ENCODE measurements at places on chromosomes 3 and 15.

- DNase-seq, result no peak
Observed at GRCh38 chr15:69793781-69794451, 303.8 kb downstream of the TLE3 start.

DNA sequence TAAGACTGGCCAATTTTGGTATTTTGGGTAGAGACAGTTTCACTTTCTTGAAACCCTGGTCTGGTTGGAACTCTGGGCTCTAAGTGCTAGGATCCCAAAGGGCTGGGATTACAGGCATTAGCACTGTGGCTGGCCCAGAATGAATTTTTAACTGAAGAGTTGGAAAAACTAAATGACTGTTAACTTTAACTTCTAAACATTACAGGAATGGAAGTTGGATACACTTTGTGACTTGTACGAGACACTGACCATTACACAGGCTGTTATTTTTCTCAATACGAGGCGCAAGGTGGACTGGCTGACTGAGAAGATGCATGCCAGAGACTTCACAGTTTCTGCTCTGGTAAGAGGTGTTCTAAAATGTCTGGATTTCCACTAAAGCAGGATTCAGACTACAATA is 3.5 kb downstream of the EIF4A2 start:
- no peak for DNase-seq

DNA sequence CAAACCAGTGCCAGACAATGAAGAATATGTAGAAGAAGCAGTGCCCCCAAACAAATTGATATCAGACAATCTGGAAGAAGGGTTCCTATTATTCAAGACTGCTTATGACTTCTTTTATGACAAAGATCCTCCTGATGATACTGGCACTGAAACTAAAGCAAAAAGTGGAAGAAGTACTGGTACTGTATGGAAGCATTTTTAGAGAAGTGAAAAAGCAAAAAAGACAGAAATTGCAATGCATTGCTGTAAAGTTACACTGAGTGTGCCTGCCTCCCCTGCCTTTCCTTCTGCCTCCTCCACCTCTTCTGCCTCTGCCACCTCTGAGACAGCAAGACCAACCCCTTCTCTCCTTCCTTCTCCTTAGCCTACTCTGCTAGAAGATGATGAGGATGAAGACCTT is 167.6 kb downstream of the PLCL2 start:
- DNase-seq, result no peak

DNA sequence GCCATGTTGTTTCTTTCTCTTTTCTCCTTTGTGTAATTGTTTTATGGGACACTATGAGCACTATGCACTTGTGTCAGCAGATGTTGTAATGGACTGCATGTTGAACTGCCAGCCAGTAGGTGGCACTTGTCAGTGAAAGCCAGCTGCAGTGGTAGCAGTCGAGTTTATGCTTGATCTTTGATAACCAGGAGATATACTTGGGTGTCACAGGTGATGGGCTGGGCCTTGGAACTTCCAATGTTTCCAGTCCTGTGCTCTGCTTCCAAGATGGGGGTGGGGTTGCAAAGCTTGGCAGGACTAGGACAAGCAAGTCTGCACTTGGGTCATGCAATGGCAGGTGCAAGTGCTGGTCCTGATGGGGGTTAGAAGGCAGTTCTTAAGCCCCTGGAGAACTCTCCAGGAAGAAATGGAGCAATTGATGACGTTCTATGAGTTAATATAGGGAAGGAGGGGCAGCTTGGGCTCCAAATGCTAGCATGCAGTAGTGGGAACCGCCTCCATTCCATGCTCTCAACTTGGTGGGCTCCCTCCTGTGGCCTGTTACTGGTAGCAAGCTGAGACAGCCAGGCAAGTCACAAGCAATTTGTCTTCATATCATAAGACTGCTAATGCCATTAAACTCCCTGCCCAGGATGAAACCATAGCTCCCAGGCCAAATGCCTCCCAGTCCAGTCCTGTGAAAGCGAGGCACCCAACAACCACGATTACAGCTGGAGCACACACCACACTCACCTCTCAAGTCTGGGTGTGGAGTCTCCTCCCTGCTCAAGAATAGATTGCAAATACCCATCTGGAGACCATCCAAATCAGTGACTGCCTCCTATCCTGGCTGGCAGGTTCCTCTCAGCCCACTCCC is 287.2 kb downstream of the CGGBP1 start:
- DNase-seq, result peak; percentile 47

DNA sequence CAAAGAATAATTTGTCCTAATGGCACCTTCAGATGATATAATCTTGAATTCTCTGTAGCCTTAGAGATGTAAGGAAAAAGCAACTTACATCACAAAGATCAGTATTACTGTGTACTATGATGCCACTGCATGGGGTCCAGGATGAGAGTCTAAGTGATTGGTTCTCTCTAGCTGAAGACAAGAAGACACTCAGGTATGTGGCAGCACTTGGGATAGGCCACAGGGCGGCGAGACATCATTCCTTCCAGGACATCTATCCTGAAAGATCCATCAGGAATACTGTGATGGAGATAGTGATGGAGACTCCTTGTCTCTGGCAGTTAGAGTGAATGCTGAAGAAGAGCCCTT is 2.5 kb downstream of the CD200 start:
- no peak for DNase-seq

DNA sequence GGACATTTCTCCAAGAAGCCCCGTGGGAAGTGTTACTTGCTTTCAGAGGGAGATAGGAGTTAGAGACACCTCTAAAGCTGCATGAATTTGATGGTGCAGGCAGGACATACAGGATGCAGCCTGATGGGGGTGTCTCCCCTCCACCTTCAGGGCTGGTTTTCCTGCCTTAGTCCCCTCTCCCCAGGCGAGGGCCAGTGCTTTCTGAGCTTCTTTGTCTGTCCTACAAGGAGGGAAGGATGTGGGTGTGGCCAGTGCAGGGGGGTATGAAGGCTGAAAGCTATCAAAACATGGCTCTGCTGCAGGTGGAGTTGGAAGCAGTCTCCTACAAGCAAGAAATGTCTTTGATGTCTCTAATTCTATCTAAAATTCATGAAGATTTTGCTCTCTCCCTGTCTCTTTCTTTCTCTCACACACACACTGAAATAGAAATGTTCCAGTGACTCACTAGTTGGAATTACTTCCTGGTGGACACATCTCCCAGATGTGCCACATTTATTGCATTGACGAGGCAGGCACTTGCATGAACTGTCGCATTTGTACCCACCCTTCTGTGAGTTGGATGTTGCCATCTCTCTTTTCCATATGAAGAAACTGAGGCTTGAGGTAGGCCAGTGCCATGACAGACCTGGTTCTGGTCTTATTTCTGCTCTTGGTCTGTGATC is 13.9 kb upstream of the PODXL2 start:
- DNase-seq, result no peak

GRCh38 chr15:76252249-76252648 is 59.0 kb downstream of the ETFA start:
- no peak for DNase-seq

GRCh38 chr3:124559846-124560574 is 170.2 kb upstream of the UMPS start:
- peak; percentile 60 for DNase-seq

- DNase-seq, result no peak
Observed at GRCh38 chr3:111521891-111522290, 20.1 kb upstream of the CD96 start.

GRCh38 chr3:194176274-194176991 is 40.5 kb downstream of the HES1 start:
- no peak for DNase-seq

DNA sequence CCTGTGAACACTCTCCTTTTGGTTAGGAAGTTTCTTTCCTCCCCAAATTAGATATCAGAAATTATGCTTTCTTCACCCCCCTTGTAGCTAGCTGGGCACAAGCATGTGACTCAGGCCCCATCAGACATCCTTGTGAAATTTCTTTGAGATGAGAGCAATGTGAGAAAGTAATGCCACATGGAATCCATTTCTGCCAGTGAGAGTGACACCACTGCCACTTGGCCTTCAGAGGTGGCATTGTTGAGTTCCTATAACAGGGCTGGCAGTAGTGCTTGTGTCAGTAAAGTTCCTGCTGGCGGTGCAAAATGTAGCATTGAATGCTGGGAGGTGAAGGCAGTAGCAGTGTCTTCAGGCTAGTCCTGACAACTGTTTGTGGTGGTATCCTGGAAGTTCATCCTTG is 80.7 kb upstream of the ZNF280D start:
- no peak for DNase-seq

DNA sequence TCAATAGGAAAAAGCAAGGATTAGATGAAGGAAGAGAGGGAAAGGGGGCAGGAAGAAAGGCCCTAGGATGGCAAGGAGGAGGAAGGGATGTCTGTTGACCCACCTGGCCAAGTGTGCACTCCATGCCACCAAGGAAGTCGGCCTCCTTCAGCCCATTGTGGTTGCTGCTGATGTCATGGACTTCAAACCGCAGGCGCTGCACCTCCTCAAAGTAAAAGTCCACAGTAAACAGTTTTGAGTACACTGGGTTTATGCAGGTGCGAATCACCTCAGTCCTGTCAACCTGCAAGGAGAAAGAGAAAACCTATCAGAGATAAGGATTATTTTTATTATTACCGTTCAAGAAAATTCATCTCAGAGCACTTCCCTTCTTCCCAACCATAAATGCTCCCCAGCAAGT is 220.6 kb upstream of the MRPL3 start:
- no peak for DNase-seq

GRCh38 chr3:3170998-3171397 is 8.5 kb downstream of the CRBN start:
- DNase-seq, result no peak

- DNase-seq, result no peak
Observed at GRCh38 chr15:41292521-41292920, 39.9 kb downstream of the OIP5 start.

DNA sequence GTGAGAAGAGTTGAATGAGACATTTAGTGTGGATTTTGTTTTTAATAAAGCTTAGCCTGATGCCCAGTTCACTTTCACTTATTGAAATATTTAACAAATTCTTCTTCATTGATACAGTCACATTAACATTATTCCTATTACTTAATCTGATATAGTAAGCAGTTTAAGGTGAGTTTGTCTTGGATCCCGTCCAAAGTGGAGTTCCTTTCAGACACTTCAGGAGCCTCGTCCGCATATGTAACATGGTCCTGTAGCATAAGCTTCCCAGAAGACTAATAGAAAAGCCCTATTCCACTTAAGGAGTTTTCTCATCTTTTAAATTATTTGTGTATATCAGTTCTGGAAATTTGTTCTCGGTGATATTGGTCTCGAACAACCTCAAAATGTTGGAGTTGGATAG is 39.7 kb upstream of the MLF1 start:
- no peak for DNase-seq

DNA sequence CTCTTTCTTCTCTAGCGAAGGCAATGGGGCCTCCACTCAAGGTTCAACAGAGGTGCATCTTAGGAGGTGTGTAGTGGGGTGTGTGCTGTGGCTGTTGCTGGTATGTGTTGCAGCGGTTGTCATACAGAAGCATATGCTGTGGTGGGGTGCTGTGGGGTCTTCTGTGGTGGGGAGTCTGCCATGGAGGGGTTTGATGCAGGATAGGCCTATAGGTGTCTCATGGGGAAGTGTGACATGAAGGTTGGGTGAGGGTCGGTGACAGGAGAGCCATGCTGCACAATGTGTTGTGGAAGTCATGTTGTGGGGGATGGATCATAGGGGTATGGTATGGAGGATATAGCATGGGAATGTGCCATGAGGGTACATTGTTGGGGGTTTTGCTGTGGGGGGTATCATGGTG is 20.3 kb downstream of the NMNAT3 start:
- DNase-seq, result no peak

GRCh38 chr15:40281801-40282146 is 1.1 kb downstream of the ANKRD63 start:
- no peak for DNase-seq

GRCh38 chr3:73110530-73110929 is 49.1 kb downstream of the EBLN2 start:
- no peak for DNase-seq

Data from activated CD4-positive, alpha-beta memory T cell treated with anti-CD3 and anti-CD28 coated beads, Interleukin-2, amount 10 ng/mL, durations not matched to agents 7 days and 5 days (primary cell).